NCI-H774 (cell line): ENCODE measurements at places on chromosomes 5 and 9.

DNA sequence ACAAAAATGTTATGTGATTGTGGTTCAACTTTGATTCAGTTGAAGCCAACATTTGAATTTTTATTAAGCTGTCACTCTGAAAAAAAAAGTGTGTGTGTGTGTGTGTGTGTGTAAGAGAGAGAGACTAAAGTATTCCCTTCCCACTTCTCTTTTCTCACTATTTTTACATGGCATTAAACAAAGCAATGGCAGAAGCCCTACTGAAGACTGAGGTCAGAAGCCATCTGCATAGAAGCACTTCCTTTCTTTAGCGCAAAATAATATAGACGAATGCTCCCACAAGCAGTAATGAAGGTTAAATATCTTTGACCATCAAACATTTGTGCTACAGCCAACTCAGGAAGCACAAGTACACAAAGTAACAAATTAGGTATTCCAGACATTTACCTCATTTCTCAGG, 540.5 kb downstream of the KCTD16 start:
- DNase-seq, result no peak

DNA sequence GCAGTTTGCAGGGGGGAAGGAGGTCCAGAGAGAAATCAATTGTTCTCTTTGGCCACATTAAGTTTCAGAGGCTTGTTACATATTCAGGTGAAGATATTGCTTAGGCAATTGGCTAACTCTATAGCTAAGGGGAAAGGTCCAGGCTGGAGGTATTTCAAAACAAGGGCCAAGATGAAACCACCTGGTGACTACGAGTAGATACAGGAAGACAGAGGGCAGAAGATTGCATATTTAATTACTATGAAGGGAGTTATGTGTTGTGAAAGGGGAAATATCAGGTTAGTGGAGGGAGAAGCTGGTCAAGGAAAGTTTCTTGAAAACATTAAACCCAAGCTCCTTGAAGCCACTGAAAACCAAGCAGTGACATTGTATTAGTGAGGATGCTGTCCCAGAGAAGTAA, 1.9 kb upstream of the RAD23B start:
- DNase-seq, result no peak

GRCh38 chr5:152560512-152561137, 155.5 kb upstream of the NMUR2 start:
- DNase-seq, result peak; percentile 23

DNA sequence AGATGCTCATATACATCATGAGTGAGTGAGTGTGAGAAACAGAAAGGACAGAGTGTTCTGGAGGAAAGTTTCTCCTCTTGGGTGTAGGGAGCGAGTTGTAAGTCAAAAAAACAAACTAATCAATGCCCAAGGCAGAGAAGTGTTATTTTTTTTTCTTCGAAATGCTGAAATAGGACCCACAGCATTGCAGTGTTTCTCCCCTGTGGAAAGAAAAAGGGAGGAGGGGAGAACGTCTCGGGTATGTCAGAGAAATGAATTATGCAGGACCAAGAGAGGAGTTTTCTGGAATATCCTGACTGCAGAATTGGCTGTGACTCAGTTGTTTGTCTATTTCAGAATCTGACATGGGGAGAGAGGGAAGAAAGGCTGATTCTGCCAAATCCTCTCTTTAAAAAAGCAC, 337.9 kb upstream of the RFX3 start:
- no peak for DNase-seq

DNA sequence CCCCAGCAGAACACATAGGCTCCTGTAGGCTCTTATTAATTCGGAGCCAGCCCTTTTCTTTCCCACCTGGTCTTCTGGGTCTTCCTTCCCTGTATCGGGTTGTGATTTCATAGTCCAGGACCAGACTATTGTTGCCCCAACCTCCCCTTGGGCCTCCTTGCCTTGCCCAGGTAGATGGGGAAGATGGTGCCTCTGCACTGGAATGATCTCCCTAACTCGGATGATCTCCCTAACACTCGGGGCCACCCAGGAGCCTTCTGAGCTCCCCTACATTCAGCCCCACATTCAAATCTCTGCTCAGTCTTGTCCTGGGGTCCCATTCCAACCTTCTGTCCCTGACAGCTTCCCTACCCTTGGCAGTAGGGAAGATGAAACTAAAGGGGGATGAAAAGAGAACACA, 2.7 kb upstream of the IRF1 start:
- DNase-seq, result no peak

- no peak for DNase-seq
These were observed 712.1 kb downstream of the MTRR start for GRCh38 chr5:8581047-8581446.

DNA sequence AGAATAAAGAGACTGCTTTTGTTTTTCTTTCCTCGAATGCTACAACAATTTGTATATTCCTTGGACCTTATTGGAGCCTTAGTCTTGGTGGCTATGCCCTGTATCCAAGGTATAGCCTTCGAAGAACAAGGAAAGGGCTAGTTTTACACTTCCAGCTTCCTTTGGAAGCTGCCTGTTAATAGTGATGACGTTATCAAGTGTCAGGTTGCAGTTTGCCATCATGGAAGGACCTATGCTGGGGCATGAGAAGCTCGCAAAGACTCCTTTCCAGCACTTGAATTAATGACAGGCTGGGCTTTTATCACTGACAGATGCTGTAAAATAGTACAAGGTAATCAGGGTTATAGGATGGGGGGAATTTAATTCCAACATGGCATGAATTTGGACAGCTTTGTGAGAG, 157.9 kb downstream of the KDM4C start:
- no peak for DNase-seq

- DNase-seq, result no peak
These were observed 6.5 kb downstream of the HK3 start for GRCh38 chr5:176892663-176893062.
